Stimulated activated CD8-positive, alpha-beta memory T cell treated with anti-CD3 and anti-CD28 coated beads, Interleukin-4, amount 100 ng/mL, for 1 hour (primary cell): ENCODE measurements at places on chromosomes 5 and 9.

- DNase-seq, result no peak
Measured at GRCh38 chr9:42386477-42386876, 203.0 kb downstream of the SPATA31A6 start.

DNA sequence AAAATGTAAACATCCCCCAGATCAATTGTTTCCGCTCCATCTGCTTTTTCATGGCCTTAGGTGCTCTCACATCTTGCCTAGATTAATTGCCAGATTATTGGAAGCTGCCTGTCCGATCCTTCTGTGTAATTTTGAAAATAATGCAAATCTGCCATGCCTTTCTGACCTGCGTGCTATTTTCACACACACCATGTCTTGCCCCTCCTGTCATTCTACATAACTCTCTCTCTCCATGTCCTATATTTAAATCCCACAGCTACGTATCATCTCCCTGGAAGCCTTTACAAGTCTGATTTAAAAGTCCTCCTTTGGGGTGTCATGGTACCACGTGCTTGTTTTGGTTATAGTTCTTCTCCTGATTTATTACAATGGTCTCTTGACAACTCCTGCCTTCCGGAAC lies 247.6 kb upstream of the ELAVL2 start:
- no peak for DNase-seq

DNA sequence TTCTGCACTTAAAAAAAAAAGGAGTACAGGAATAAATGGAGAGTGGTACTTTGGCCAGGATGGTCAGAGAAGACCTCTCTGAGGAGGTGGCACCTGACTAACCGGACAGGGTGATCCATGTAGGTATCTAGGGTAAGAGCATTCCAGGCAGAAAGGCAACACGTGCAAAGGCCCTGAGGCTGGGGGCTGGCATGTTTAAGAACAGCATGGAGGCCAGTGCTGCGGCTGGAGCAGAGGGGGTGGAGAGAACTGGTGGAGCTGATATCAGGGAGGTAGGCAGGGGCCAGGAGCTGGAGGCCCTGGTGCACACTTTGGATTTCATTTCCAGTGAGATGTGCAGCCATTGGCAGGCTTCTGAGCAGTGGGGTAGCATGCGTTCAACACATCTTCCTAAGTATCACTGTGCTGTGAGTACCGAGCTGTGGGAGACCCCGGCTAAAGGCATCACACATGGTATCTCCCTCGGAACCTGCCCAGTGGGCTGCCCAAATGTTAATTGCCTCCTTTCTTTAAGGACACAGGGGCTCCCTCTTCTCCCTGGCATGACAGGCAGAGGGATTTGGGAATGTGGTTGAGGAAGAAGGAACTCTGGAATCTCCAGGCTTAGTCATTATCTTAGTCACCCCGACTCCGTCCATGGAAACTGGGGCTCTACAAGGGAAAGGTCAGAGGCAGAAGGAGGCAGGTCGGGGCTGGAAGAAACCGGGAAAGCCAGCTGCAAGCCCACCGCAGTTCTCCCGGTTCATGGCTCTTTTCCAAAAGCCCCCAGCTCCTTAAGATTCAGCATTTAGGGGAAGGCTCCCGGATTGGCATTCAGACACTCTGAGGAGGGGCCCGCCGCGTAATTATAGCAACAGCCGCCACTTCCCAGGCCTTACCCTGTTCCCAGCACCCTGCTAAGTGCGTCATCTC lies 18.6 kb downstream of the SLC6A7 start:
- no peak for DNase-seq

- no peak for DNase-seq
Measured at GRCh38 chr9:106467113-106467864, 395.7 kb upstream of the ZNF462 start.
